Activated naive CD8-positive, alpha-beta T cell treated with anti-CD3 and anti-CD28 coated beads, Interleukin-2, amount 50 U/mL, for 24 hours (primary cell): ENCODE measurements at places on chromosomes 1 and 21.

- DNase-seq: no peak
- H3K27ac ChIP-seq: no peak overlapping the region
- H3K27me3 ChIP-seq: no peaks in the 10 kb centered on the region
- no peaks in the 10 kb centered on the region for H3K36me3 ChIP-seq
- H3K4me3 ChIP-seq: no peak overlapping the region
These were observed 118.8 kb upstream of the TMPRSS15 start for GRCh38 chr21:18522181-18522972.

- H3K4me1 ChIP-seq: peaks cover 23% of the 10 kb centered on the region
- H3K27ac ChIP-seq: peak overlapping the region; percentile 84
- no peaks in the 10 kb centered on the region for H3K27me3 ChIP-seq
- H3K4me3 ChIP-seq: peak overlapping the region; percentile 70
These were observed 21.6 kb upstream of the C1orf159 start for GRCh38 chr1:1137256-1138045.

GRCh38 chr1:98417820-98418219, 243.7 kb upstream of the SNX7 start:
- H3K4me3 ChIP-seq: no peak overlapping the region
- H3K27ac ChIP-seq: no peak overlapping the region
- no peak for DNase-seq

- no peaks in the 10 kb centered on the region for H3K4me1 ChIP-seq
- peaks cover 7% of the 10 kb centered on the region for H3K27me3 ChIP-seq
- no peaks in the 10 kb centered on the region for H3K36me3 ChIP-seq
- H3K4me3 ChIP-seq: no peak overlapping the region
These were observed 122.6 kb downstream of the FCRL5 start for GRCh38 chr1:157429601-157430240.

GRCh38 chr1:248613742-248614141, 16.2 kb upstream of the OR2T10 start:
- H3K27me3 ChIP-seq: no peaks in the 10 kb centered on the region
- H3K27ac ChIP-seq: peak overlapping the region; percentile 84
- peak overlapping the region; percentile 14 for H3K4me3 ChIP-seq
- peaks cover 44% of the 10 kb centered on the region for H3K4me1 ChIP-seq
- H3K36me3 ChIP-seq: no peaks in the 10 kb centered on the region

- peaks cover 19% of the 10 kb centered on the region for H3K4me1 ChIP-seq
- H3K4me3 ChIP-seq: no peak overlapping the region
- H3K27me3 ChIP-seq: no peaks in the 10 kb centered on the region
- no peak for DNase-seq
- peaks cover 5% of the 10 kb centered on the region for H3K36me3 ChIP-seq
- no peak overlapping the region for H3K27ac ChIP-seq
These were observed 65.5 kb downstream of the RERE start for GRCh38 chr1:8751984-8752383.

DNA sequence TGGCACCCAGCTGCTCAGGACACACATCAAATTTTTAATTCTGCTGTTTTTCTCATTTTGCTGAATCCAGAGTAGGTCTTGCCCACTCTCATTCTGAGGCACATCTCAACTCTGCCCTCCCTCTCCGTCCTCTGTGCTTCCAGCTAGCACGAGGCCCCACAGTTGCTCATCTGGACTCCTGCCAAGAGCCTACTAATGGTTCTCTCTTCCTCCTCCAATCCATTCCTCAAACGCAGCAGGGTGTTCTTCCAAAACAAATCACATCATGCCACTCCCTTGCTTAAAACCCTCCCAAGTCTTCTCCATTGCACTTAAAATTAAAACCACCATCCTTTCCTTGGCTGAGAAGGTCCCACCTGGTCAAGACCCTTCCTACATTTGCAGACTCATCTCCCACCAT, 49.8 kb upstream of the SCAF4 start:
- H3K27ac ChIP-seq: no peak overlapping the region
- H3K4me1 ChIP-seq: peaks cover 3% of the 10 kb centered on the region
- H3K4me3 ChIP-seq: no peak overlapping the region
- peaks cover 10% of the 10 kb centered on the region for H3K27me3 ChIP-seq

GRCh38 chr1:59485171-59485570, 188.3 kb downstream of the FGGY start:
- H3K4me1 ChIP-seq: peaks cover 9% of the 10 kb centered on the region
- no peak overlapping the region for H3K27ac ChIP-seq
- DNase-seq: no peak
- no peak overlapping the region for H3K4me3 ChIP-seq
- no peaks in the 10 kb centered on the region for H3K27me3 ChIP-seq
- no peaks in the 10 kb centered on the region for H3K36me3 ChIP-seq

DNA sequence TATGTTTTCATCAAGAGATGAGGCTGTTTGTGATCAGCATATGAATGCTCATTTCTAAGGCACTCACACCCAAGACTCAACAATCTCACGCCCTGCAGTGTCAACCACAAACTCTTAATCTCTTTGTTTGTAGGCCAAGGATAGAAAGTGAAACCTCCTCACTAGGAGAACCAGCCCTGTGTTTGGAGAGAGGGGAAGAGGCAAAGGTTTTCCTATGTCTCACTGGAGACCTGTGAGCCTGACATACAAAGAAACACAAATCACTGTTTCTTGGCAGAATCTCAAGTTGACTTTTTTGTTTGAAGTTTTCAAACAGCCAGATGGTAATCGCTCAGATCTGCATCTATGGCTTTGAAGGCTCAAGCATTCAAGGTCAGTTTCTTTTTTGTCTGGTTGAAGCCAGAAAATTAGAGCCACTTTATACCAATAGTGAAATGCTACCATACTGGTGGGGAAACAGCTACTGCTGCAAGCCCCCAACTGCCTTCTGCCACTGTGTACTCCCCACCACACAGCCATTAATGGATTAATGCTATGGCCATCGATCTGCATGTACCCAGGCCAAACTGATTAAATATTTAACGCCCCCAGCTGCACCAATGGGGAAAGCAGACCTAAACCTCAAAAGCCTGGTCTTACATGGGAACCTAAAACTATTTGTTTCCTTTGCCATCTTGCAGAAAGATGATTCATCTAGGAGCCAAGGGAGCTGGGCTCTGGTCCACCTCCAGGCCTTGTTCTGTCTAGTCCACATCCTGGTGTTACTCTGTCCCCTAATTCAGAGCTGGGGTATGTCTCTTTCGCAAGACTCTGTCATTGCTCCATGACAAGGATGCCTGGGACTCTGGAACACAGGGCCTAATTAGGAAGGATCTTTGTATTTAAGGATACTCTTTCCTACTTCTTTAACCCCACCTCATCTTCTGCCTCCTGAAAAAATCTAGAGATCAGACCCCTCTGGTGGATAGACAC, 16.3 kb downstream of the PDZK1 start:
- peak overlapping the region; percentile 67 for H3K27ac ChIP-seq
- peak overlapping the region; percentile 8 for H3K4me3 ChIP-seq
- H3K4me1 ChIP-seq: peaks cover 31% of the 10 kb centered on the region

- H3K4me3 ChIP-seq: no peak overlapping the region
- peak; percentile 92 for DNase-seq
- H3K27ac ChIP-seq: no peak overlapping the region
- no peaks in the 10 kb centered on the region for H3K27me3 ChIP-seq
- peaks cover 5% of the 10 kb centered on the region for H3K4me1 ChIP-seq
- no peaks in the 10 kb centered on the region for H3K36me3 ChIP-seq
These were observed 18.1 kb downstream of the GPR157 start for GRCh38 chr1:9110669-9111356.

- H3K4me1 ChIP-seq: peaks cover 2% of the 10 kb centered on the region
- DNase-seq: no peak
- H3K27ac ChIP-seq: no peak overlapping the region
- H3K4me3 ChIP-seq: no peak overlapping the region
- peaks cover 2% of the 10 kb centered on the region for H3K27me3 ChIP-seq
- H3K36me3 ChIP-seq: no peaks in the 10 kb centered on the region
These were observed 167.7 kb upstream of the USP24 start for GRCh38 chr1:55382806-55383305.

DNA sequence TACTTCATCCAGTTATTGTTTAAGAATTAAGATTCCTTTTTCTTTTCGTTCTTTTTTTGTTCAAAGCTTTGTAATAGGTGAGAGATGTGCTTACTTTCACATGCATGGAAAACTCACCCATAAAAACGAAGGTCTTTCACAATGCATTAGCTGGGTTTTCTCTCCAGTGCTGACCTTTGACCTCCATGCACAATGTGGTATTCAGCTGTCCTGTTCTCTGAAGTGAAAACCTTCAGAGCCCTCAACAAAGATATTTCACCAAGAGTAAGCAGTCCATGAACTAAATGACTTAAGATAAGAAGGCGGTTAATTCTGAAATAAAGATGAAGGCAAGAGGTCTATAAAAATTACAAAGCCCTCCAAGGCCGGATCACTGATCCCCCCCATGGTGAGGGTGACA, 77.1 kb upstream of the IPO9 start:
- H3K27ac ChIP-seq: no peak overlapping the region
- peaks cover 9% of the 10 kb centered on the region for H3K4me1 ChIP-seq
- DNase-seq: no peak
- H3K36me3 ChIP-seq: no peaks in the 10 kb centered on the region
- peaks cover 1% of the 10 kb centered on the region for H3K27me3 ChIP-seq

- H3K27me3 ChIP-seq: peaks cover 2% of the 10 kb centered on the region
- no peak for DNase-seq
- H3K27ac ChIP-seq: no peak overlapping the region
- H3K4me3 ChIP-seq: no peak overlapping the region
These were observed 77.6 kb downstream of the PGBD5 start for GRCh38 chr1:230348386-230349019.
